ENCODE measurements at places on chromosomes 12 and 14.

DNA sequence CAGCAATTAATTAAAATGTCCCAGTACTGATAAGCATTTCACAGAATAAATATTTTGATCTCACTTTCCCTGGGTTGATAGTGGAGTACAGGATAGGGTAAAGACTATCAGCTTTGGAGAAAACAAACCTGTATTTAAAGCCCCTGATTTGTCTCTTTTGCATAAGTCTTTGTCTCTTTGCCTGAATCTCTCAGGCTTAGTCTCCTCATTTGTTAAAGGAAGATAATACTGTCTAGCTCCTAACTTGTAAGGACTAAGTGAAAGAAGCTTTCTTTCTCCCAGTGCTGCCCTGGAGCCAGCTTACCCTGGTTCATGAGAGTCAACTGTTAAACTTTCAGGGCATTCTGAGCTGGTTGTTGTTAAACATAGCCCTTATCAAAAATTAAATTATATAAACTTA lies 5.5 kb upstream of the NR1H4 start:
- no peak for DNase-seq

GRCh38 chr12:132514838-132515237 lies 24.9 kb downstream of the FBRSL1 start:
- no peak for DNase-seq

- no peak for DNase-seq
Measured at GRCh38 chr12:10967409-10967808, 19.3 kb downstream of the TAS2R50 start.

GRCh38 chr14:54085232-54085761 lies 128.7 kb upstream of the BMP4 start:
- DNase-seq, result no peak

DNA sequence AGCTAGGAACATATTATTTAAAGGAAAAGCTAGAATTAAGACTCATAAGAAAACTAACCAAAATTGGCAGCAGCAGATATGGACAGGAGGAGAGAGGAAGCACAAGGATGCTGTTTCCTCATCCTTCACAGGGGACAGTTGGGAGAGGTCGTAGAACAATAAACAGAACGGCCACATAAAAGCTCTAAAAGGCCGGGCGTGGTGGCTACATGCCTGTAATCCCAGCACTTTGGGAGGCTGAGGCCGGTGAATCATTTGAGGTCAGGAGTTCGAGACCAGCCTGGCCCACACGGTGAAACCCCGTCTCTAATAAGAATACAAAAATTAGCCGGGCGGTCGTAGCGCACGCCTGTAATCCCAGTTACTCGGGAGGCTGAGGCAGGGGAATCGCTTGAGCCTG lies 10.5 kb downstream of the TCL1B start:
- DNase-seq, result no peak

DNA sequence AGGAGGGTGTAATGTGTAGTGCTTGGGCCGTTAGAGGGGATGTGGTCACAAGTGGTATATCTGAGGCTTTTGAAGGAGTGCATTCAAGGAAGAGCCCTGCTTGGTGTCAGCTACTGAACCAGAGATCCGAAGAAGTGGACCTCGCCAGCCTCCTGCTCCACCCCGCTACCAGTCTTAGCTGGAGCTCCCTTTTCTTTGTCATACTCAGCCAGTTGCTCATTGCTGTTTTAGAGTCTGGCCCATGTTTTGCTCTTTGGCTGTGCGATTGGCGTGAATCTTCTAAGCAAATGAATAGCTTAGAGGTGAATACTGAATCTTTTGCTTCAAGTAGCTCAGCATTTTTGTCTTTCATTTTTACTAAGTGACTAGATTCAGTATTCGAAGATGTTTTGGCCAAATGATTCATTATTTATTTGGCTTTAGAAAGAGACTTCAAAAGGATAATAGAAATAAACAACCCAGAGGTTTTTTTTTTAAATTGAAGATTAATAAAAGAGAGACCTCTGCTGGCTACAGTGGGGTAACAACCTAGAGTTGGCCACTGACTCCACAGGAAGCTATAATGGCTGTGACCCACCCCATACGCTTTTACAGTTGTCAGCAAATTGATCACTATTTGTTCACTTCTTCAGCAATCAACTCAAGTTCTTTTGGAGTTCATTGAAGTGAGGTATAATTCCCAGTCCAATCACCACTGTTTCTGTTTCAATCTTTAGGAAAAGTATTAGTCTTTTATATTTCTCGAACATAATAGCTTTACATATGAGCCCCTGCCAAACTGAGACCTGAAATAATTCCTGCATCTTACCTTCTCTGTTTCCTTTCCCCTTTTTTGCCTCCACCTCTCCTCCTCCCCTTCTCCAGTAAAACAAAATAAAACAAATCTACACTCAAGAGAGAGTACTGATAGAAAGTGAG lies 19.9 kb downstream of the CDKN1B start:
- peak; percentile 45 for DNase-seq

DNA sequence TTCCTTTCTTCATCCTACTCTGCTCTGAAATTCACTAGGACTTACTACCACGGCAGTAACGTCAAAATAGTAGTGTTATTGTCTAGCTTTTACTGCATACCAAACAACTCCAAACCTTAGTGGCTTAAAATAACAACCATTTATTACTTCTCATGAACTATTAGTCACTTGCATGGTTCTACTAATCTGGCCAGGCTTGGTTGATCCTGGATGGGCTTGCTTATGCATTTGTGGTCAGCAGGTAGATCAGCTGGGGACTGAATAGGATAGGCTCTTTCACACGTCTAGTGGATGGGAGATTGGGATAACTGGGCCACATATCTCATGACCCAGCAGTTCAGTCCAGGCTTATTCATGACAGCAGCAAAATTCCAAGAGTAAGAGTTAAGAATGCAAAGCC lies 9.4 kb upstream of the SLC35F4 start:
- DNase-seq, result no peak

DNA sequence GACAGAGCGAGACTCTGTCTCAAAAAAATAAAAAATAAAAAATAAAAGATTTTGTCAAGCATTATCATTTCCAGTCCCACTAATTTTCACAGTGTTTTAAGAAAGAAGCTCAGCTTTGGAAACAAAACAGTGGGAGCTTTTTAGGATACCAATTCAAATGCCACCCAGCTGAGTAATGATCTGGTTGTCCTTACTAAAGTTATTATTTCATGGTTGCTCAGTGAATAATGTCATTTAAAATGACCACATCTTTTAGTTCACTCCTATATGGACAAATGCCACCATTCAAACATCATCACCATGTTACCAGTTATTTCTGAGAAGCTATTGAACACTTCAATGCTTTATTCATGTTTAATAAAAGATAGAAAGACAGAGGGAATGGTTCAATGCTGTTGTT lies 365.0 kb downstream of the CCER1 start:
- no peak for DNase-seq

DNA sequence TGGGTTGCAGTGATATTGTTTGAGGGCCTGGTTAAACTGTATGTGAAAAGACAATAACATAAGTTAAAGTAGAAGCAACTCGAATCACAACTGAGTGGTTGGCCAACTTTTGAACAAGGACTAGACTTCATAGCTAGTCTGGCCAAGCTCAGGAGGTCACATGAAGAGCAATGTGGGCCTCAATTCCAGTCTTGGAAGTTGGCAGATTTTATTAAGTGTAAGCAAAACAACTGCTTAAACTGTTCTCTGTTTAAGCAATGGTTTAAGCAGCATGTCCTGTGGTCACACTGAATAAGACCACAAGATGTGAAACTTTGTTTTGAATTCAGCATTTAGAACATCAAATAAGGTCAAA lies 100.4 kb downstream of the TMTC3 start:
- DNase-seq, result no peak

DNA sequence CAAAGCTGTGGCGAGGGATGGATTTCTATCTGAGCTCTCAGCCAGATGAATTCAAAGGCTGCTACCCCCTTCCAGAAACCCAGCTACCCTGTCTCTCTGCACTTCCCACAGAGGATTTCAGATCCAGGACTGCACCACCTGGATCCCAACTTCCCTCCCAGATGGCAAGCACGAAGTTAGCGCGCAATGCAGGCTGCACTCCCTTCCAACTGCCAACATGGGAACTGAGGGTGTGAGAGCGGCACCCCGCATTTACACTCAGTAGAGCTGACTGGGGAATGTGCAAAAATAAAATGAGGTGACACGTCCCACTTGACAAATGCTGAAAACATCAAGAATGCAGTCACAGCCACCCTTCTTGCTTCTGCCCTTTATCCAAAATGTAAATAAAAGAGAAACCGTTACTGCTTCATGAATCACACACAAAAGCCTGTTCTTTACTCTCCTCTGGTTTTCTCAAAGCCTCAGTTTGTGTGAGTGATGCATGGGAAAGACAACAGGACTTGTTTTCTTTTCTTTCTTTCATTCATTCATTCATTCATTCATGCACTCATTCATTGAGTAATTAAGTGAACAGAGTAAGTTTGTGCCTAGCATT lies 85.7 kb downstream of the ITPK1 start:
- DNase-seq, result no peak

GRCh38 chr12:42234970-42235369 lies 3.1 kb downstream of the YAF2 start:
- DNase-seq, result no peak

GRCh38 chr12:52477651-52478050 lies 4.0 kb upstream of the KRT6C start:
- no peak for DNase-seq

DNA sequence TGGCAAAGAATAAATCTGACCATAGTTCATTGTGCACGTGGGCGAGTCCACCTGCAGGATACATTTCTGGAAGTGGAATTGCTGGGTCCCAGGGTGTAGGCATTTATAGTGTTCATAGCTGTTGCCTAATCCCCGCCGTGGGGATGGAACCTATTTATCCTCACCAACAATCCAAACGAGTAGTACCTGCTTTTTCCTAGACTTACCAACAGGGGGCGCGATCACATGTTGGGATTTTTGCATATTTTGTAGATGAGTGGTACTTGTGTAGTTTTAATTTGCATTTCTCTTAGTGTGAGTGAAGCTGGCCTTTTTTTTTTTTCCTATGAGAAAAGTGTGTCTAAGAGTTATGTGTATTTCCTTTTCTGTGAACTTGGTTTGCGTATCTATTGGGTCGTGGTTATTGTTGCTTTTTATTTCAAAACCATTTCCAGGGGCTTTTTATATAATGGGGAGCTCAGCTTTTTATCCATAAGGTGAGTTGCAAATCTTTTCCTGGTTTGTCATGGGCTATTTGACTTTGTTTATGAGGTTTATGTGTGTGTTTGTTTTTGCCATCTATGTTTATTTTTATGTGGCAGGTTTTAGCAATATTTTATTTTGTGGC lies 67.2 kb downstream of the CCDC92 start:
- DNase-seq, result peak; percentile 9

- DNase-seq, result no peak
Measured at GRCh38 chr12:65391711-65392110, 113.2 kb downstream of the MSRB3 start.

DNA sequence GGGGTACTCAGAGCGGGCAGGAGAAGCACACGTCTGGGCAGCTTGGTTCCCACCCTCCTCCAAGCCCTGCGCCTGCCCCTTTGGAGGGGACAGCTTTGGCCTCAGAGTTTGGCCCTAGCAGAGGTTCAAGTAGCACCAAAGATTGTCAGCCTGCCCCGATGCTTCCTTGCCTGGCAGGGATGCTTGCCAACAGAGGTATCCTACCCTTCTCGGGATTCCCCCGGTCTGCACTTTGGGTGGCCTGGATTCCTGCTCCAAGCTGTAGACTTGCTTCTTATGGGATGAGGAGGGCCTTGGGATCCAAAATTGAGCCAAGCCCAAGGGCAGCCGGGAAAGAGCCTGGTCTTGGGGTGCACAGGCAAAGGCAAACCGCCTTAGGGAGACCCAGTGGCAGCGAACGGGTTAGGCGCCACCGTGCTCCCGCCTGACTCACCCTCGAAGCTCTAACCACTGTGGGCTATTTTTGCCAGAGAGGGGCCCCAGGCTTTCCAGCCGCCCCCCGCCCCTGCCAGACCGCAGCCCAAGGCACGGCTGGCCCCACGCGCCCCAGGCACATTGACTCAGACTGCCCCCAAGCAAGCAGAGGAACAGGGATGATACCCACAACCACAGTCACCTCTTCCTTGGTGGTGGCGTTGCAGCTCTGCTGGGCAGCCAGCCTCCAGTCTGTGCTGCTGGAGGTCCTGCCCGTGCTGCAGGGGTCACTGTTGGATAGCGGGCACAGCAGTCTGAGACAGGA lies 847 bp upstream of the WNT10B start:
- DNase-seq, result no peak

DNA sequence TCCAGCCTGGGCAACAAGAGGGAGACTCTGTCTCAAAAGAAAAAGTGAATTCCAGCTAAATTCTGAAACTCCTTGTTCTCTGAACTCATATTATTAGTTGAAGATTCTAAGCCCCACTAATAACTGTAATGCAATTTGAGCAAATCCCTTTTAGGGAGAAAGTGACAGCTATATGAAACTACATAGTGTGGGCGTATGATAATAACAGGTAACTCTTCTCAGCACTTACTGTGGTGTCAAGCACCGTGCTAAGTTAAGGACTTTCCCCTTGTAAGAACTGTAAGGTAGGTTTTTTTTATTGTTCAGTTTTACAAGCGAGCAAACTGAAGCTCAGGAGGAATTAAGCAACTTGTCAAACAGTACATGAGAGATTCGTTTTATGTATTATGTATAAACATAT lies 5.4 kb downstream of the ANKRD13A start:
- DNase-seq, result peak; percentile 60
